ENCODE measurements at places on chromosomes 2 and 18. TPM values are rescaled to one million over a fixed set of nuclear protein-coding genes. Genes with fewer than 3 reads are reported as not detected.

- no peaks in the 10 kb centered on the region for H3K27me3 ChIP-seq
- H3K4me1 ChIP-seq: peaks cover 36% of the 10 kb centered on the region
- peaks cover 4% of the 10 kb centered on the region for H3K36me3 ChIP-seq
Measured at GRCh38 chr2:69741229-69741574, 732 bp upstream of the ANXA4 start.

SPAG16 gene
- 11.2 TPM for total RNA-seq

- no peak overlapping the region for H3K27ac ChIP-seq
- no peak for DNase-seq
- H3K4me3 ChIP-seq: no peak overlapping the region
- H3K36me3 ChIP-seq: no peaks in the 10 kb centered on the region
- peaks cover 3% of the 10 kb centered on the region for H3K27me3 ChIP-seq
- no peaks in the 10 kb centered on the region for H3K4me1 ChIP-seq
Measured at GRCh38 chr2:226478109-226478809, 321.4 kb downstream of the IRS1 start.

- peak overlapping the region; percentile 86 for H3K4me3 ChIP-seq
- no peak for DNase-seq
- H3K4me1 ChIP-seq: peaks cover 64% of the 10 kb centered on the region
- no peaks in the 10 kb centered on the region for H3K27me3 ChIP-seq
Measured at GRCh38 chr2:96264086-96264485, 1.7 kb downstream of the TMEM127 start.

SETBP1 gene
- 72.8 TPM for total RNA-seq

MYO7B gene
- total RNA-seq: 3.4 TPM

CTIF gene
- 9.3 TPM for total RNA-seq

DNA sequence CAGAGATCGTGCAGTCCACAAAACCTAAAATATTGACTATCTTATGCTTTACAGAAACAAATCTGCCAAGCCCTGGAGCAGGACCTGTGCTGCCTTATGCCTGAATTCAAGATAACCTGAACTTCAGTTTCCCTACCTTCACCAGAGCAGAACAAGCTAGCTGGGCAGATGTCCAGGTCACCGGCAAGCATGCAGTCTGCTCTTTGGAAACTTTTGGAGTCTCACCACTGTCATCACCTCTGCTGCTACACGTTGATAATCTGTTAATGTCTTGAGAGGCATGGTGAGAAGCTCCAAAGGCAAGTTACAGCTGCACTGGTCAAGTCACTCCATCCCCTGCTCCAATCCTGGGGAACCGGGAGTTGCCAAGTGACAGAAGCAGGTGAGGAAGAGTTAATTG, 354.2 kb downstream of the RBM43 start:
- H3K4me1 ChIP-seq: no peaks in the 10 kb centered on the region
- no peak overlapping the region for H3K27ac ChIP-seq
- H3K27me3 ChIP-seq: no peaks in the 10 kb centered on the region
- DNase-seq: no peak

GRCh38 chr2:197045115-197045514, 118.6 kb upstream of the PGAP1 start:
- peak overlapping the region; percentile 47 for H3K27ac ChIP-seq
- H3K4me1 ChIP-seq: peaks cover 9% of the 10 kb centered on the region
- no peaks in the 10 kb centered on the region for H3K27me3 ChIP-seq
- H3K36me3 ChIP-seq: peaks cover 57% of the 10 kb centered on the region

DNA sequence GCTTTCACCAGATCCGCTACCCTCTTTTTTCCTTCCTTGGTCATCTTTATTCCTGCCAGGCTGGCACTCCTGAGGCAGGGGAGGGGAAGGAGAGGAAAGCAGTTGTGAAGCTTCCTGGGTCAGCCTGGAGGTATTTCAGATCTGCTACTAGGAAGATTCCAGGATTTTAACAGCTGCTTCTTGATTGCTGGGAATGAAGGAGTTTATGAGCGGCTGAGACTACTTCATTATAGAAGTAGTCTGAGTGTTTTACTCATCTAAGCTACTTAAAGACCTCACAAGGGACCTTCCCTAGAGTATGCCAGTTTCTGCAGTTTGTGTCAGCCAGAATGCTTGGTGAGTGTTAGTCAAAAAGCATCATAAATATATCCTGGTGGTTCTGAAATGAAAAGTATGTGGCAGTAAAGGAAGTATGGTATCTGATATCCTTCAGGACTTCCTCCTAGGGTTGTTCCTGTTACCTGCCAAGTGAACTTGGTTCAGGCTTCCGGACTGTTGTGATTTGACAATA, 1.9 kb downstream of the TANC1 start:
- DNase-seq: no peak
- H3K4me1 ChIP-seq: peaks cover 18% of the 10 kb centered on the region
- H3K27me3 ChIP-seq: peaks cover 57% of the 10 kb centered on the region
- H3K36me3 ChIP-seq: no peaks in the 10 kb centered on the region
- H3K4me3 ChIP-seq: peak overlapping the region; percentile 70

FSIP2 gene
- 0.07 TPM for total RNA-seq

Measured in activated B cell treated with CpG ODN at 0.5 μM for 24 hours (primary cell).